ENCODE measurements at places on chromosomes 2 and 18. TPM values are rescaled to one million over a fixed set of nuclear protein-coding genes. Genes with fewer than 3 reads are reported as not detected.

PROKR1 gene
- polyA plus RNA-seq = not detected

DNA sequence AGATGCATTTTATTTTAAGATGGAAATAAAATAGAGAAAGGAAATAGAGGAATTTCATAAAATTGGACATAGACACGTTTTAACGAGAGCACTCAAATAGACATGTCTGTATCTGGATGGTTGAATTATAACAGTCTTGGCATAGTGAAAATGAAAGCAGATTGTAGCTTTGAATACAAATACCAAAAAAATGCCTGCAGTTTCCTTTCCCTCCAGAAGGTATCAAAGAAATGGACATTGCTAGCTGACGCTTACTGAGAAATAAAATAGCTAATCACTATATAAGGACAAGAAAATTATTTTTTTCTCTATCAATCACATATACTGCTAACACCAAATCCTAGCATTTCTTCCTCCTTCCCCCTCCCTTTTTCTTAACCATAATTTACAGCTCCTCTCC, 11.4 kb upstream of the MAPRE2 start:
- peak overlapping the region; percentile 97 for H3K27ac ChIP-seq
- H3K4me3 ChIP-seq = peak overlapping the region; percentile 80
- no peaks in the 10 kb centered on the region for H3K36me3 ChIP-seq
- H3K27me3 ChIP-seq = no peaks in the 10 kb centered on the region
- peaks cover 68% of the 10 kb centered on the region for H3K4me1 ChIP-seq

DNA sequence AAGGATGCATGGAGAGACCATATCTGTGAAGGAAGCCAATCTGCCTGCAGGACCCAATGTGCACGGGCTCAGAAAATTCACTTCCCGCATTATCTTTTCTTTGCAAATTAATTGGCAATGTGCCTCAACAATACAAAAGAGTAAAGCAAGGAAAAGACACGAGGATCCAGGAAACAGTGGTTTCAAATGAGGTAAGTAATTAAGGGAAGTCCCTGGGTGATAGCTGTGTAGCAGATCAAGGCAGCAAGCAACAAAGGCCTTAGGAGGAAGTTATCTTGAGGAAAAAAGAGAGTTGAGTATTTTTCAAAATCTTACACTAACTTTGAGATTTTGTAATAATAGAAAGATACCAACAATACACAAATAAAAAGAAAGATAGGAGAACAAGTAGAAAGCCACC, 44.3 kb upstream of the TGIF1 start:
- H3K4me1 ChIP-seq = peaks cover 21% of the 10 kb centered on the region
- H3K27ac ChIP-seq = no peak overlapping the region
- DNase-seq = no peak

KIAA2012 gene
- not detected for polyA plus RNA-seq
